ENCODE measurements at places on chromosomes 3 and 15. TPM values are rescaled to one million over a fixed set of nuclear protein-coding genes. Genes with fewer than 3 reads are reported as not detected.

DNA sequence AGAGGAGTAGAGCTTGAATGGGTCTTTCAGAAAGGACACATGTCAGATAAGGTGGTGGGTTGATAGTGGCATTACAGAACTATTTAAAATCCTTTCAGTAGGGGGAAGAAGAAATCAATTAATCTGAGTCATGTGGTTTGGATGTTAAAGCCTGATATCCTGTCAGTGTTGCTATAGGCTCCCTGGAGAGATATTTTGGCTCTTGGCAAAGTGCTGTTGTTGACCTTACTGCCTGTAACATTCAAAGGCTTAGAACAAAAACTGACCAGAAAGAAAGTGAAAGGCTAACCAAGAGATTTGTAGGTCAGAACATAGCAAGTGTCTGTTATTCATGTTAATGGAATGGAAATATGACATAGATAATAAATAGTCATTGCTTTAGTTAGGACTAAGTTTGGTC is 552.9 kb downstream of the DIPK2A start:
- no peaks in the 10 kb centered on the region for H3K27me3 ChIP-seq
- no peak overlapping the region for H3K4me3 ChIP-seq
- no peaks in the 10 kb centered on the region for H3K4me1 ChIP-seq
- no peak overlapping the region for H3K27ac ChIP-seq
- no peaks in the 10 kb centered on the region for H3K36me3 ChIP-seq
- DNase-seq = no peak

GRCh38 chr3:9396301-9396631 is 1.1 kb upstream of the SETD5 start:
- H3K4me3 ChIP-seq = peak overlapping the region; percentile 77
- peak overlapping the region; percentile 100 for H3K27ac ChIP-seq
- H3K27me3 ChIP-seq = no peaks in the 10 kb centered on the region
- peaks cover 19% of the 10 kb centered on the region for H3K36me3 ChIP-seq
- peak; percentile 93 for DNase-seq

- H3K4me1 ChIP-seq = peaks cover 12% of the 10 kb centered on the region
- H3K27ac ChIP-seq = no peak overlapping the region
- no peak for DNase-seq
- no peak overlapping the region for H3K4me3 ChIP-seq
Measured at GRCh38 chr3:70820397-70820796, 508.0 kb upstream of the MDFIC2 start.

- no peaks in the 10 kb centered on the region for H3K27me3 ChIP-seq
- no peaks in the 10 kb centered on the region for H3K4me1 ChIP-seq
- H3K36me3 ChIP-seq = no peaks in the 10 kb centered on the region
- H3K27ac ChIP-seq = no peak overlapping the region
- peak; percentile 81 for DNase-seq
- H3K4me3 ChIP-seq = no peak overlapping the region
Measured at GRCh38 chr15:57732526-57733331, 26.2 kb downstream of the POLR2M start.

Gene DUOXA2
- total RNA-seq = not detected

- H3K4me1 ChIP-seq = peaks cover 28% of the 10 kb centered on the region
- H3K27me3 ChIP-seq = no peaks in the 10 kb centered on the region
- no peaks in the 10 kb centered on the region for H3K36me3 ChIP-seq
- no peak for DNase-seq
- no peak overlapping the region for H3K4me3 ChIP-seq
Measured at GRCh38 chr3:21745966-21746365, 5.0 kb downstream of the ZNF385D start.

Gene RTP1
- 0.43 TPM for total RNA-seq

- H3K27ac ChIP-seq = no peak overlapping the region
- no peaks in the 10 kb centered on the region for H3K36me3 ChIP-seq
- peaks cover 3% of the 10 kb centered on the region for H3K4me1 ChIP-seq
- DNase-seq = no peak
Measured at GRCh38 chr15:58146749-58147148, 8.6 kb downstream of the AQP9 start.

DNA sequence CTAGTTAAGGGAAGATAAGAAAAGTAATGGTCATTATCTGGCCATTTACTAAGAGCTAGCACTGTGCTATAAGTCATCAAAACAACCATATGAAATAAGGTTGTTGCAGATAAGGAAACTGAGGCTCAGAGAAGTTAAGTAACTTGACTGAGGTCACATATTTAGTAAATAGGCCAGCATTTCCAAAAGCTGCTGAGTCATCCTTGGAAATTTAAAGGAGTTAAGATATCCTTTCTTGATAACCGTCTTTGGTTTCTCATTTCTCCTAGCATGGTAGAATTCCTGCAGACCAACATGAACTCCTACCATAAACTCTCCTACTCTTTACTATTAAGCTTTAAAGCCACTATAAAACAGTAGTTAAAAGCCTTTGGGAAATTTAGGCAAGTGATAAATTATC is 85.0 kb upstream of the PDZRN3 start:
- no peak overlapping the region for H3K27ac ChIP-seq
- H3K36me3 ChIP-seq = no peaks in the 10 kb centered on the region
- no peak overlapping the region for H3K4me3 ChIP-seq
- H3K4me1 ChIP-seq = no peaks in the 10 kb centered on the region
- no peaks in the 10 kb centered on the region for H3K27me3 ChIP-seq
- no peak for DNase-seq

Gene TMA7
- 510 TPM for total RNA-seq

Gene THRB
- total RNA-seq = 1.1 TPM

DNA sequence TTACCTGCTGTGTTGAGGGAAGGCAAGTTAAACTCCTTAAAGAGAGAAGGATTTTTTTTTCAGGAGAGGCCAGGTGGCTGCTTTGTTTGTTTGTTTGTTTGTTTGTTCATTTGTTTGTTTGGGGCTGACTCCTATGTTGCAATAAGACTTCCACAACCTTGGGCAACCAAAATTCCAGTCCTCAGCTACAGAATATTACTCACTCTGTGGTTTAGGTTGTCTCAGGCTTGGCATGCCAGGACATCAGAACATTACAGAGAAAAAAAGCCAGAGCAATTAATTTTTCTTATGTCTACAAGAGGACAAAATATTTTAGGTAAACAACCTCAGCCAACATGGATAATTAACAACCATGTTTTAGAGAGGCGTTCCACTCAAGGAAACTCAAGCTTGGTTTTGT is 156.7 kb upstream of the ATP11B start:
- H3K4me3 ChIP-seq = no peak overlapping the region
- H3K27me3 ChIP-seq = no peaks in the 10 kb centered on the region
- H3K4me1 ChIP-seq = no peaks in the 10 kb centered on the region
- DNase-seq = no peak
- no peak overlapping the region for H3K27ac ChIP-seq
- no peaks in the 10 kb centered on the region for H3K36me3 ChIP-seq

Gene SCAANT1
- not detected for total RNA-seq

Gene VPS33B
- total RNA-seq = 13.0 TPM

- H3K4me3 ChIP-seq = no peak overlapping the region
- H3K4me1 ChIP-seq = peaks cover 19% of the 10 kb centered on the region
- H3K36me3 ChIP-seq = no peaks in the 10 kb centered on the region
- no peak overlapping the region for H3K27ac ChIP-seq
Measured at GRCh38 chr3:186209810-186210752, 101.2 kb upstream of the ETV5 start.

DNA sequence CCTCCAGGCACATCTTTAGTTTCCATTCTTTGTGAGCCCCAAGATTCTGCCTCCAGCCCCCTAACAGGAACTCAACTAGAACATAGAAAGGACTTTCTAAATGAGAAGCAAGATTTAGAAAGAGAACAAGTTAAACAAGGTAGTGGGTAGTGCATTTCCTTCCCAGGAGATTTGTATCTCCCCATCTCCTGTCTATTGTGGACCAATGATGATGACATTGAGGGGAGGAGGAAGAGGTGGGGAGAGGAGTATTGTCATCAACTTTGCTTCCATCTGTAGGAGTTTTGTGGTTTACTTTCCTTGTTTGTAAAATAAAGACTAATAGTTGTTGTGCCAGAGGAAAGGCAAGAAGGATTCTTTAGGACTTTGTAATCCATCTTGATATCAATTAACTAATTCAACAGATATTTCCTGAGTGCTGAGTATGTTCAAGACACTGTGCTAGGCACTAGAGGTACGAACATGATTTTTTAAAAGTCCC is 235.3 kb upstream of the ROPN1 start:
- H3K4me3 ChIP-seq = no peak overlapping the region
- no peak overlapping the region for H3K27ac ChIP-seq
- no peaks in the 10 kb centered on the region for H3K36me3 ChIP-seq
- peaks cover 50% of the 10 kb centered on the region for H3K4me1 ChIP-seq

DNA sequence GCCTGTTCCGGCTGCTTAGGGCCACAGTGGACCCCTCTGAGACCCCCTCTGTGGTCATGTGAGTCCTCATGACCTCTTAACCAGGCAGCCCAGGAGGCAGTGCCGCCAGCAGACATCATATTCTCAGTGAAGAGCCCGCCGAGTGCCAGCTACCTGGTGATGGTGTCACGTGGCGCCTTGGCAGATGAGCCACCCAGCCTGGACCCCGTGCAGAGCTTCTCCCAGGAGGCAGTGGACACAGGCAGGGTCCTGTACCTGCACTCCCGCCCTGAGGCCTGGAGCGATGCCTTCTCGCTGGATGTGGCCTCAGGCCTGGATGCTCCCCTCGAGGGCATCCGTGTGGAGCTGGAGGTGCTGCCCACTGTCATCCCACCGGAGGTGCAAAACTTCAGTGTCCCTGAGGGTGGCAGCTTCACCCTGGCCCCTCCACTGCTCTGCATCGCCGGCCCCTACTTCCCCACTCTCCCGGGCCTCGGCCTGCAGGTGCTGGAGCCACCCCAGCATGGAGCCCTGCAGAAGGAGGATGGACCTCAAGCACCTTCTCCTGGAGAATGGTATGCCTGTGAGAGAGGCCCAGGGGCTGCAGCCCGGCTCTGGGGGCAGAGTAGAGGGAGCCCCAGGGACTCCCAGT is 176.1 kb downstream of the TBC1D2B start:
- no peak overlapping the region for H3K27ac ChIP-seq
- DNase-seq = no peak
- no peaks in the 10 kb centered on the region for H3K36me3 ChIP-seq
- no peaks in the 10 kb centered on the region for H3K27me3 ChIP-seq
- no peak overlapping the region for H3K4me3 ChIP-seq

Gene STIMATE
- total RNA-seq = 10.2 TPM

DNA sequence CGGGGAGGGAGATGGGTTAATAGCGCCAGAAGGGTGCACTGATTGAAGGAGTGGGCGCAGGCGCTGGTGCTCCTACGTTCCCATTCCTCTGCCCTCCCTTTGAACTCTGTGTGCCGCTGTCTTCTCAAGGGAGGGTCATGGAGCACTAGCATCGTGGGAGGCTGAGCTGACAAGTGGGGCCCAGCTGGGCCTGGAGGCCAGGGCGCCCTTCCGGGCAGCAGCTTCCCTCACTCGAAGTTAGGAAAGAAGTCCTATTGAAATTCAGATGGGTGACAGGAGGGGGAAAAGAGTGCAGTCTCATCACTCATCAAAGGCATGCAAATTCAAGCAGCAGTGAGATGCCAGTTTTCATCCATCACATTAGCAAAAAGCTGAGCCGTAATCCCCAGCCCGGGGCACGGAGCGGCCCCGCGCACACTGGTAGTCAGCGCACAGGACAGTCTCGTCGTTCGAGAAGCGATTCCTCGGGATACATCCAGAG is 128.2 kb downstream of the LRRK1 start:
- H3K4me1 ChIP-seq = peaks cover 13% of the 10 kb centered on the region
- H3K27ac ChIP-seq = no peak overlapping the region
- no peak overlapping the region for H3K4me3 ChIP-seq
- peaks cover 39% of the 10 kb centered on the region for H3K27me3 ChIP-seq
- peak; percentile 53 for DNase-seq

Gene SLC9C1
- 0.31 TPM for total RNA-seq

DNA sequence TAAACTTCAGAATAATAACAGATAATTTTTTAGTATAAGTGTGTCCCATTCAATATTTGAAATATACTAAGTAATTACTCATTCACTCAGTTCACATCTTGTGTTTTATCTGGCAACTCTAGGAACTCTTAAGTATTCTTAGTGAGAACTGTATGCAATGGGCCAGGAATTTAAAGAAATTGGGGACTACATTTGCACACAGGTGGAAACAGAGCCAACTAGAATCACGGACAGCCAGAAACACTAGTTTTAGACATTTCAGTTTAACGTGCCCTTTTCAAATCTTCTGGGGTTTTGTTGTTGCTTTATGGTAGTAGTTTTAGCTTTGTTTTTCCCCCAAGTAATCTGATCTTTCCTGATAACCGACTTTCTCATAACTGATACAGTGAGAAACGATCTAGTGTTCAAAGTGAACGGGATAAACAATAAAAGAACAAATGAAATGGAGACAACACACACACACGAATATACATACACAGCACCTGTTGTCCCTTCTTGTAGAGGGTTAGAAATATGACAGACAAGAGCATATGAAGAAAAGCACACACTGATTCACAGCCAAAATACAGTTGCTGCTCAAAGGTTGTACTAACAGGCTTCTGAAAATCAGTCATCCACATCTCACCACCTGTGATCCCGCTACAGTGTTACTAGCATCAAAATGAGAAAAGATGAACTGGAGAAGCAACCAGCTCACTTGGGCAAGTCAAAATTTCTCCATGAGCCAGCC is 167.0 kb downstream of the FMN1 start:
- no peak overlapping the region for H3K27ac ChIP-seq
- H3K27me3 ChIP-seq = no peaks in the 10 kb centered on the region
- no peaks in the 10 kb centered on the region for H3K36me3 ChIP-seq
- H3K4me1 ChIP-seq = peaks cover 9% of the 10 kb centered on the region
- DNase-seq = no peak

DNA sequence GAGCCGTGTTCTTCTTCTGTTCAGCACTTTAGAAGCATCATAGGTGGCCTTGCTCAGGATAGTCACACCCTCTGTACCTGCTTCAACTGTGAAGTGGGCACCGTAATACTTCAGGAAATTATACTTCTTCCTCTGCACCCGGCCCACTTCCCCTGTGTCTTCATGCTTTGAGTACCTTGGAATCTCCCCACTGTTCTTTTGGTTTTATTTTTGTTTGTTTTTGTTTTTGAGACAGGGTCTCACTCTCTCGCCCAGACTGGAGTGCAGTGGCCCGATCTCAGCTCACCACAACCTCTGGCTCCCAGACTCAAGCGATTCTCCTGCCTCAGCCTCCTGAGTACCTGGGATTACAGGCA is 1.7 kb downstream of the P2RY14 start:
- no peaks in the 10 kb centered on the region for H3K4me1 ChIP-seq
- DNase-seq = no peak
- H3K4me3 ChIP-seq = no peak overlapping the region
- H3K27me3 ChIP-seq = no peaks in the 10 kb centered on the region
- H3K36me3 ChIP-seq = no peaks in the 10 kb centered on the region

DNA sequence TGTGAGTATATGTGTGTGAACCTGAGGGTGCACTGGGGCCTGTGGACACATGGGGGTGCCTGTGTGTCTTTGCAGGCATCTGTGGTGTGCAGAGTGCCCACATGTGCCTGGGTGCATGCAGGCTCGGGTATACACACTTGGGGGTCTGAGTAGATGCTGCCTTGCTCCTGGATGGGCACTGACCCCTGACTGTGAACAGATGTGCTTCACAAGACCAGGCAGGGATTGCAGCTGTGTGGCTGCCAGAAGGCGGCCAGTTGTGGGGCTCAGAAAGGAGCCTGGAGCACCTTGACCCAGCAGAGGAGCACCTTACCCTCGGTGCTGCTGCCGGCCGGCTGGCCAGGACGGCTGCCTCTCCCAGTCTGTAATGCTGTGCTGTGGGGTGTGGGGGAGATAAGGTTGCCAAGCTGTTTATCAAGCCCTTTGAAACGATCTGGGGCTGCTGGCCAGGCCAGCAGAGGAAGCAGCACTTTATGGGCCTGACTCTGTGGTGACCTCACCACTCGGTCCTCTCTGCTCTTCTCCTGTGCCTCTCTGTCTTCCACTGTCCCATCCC is 55.5 kb upstream of the MRPS22 start:
- H3K4me3 ChIP-seq = no peak overlapping the region
- H3K36me3 ChIP-seq = no peaks in the 10 kb centered on the region
- H3K27me3 ChIP-seq = no peaks in the 10 kb centered on the region
- DNase-seq = no peak
